ENCODE measurements at places on chromosomes 4 and X.
A peak's percentile ranks its signal among the peaks of the same experiment; 100 is the strongest.

- no peak for DNase-seq
Measured at GRCh38 chr4:141913928-141914327, 277.5 kb downstream of the IL15 start.

GRCh38 chr4:52704661-52705060 is 45.6 kb upstream of the USP46 start:
- DNase-seq, result no peak

DNA sequence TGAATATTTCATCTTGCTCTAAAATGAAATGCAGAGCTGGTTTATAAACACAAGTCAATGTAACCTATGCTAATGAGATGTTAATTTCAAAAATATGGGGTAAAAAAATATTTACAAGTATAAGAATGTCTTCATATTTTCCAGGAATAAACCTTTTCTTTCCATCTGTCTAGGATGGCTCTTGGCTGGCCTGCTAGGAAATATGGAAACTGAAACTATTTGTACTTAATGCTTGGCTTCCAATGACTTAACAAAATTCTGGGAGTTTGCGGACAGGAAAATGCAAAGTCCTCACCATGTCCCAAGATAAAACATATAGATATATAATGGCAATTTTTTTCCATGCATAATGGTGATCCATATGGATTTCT is 168.1 kb downstream of the SCFD2 start:
- DNase-seq, result peak; percentile 61

- DNase-seq, result no peak
Measured at GRCh38 chrX:8306291-8306925, 135.3 kb upstream of the VCX2 start.

DNA sequence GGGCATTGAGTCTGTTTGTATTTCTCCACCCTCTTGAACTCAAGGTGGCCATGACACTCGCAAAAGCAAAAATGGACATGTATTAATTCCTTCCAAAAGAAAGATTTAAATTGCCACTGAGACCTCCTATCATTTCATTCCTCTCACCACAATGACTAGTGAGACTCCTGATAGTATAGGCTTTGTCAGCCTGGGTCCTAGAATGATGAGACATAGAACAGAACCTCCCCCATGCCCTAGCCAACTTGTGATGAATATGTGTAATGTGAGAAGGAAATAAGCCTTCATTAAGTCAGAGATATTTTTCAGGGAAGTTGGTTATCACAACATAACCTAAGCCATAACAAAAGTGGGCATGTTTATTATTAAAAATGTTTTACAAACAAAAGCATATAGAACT is 62.5 kb downstream of the ASB9 start:
- DNase-seq, result no peak

DNA sequence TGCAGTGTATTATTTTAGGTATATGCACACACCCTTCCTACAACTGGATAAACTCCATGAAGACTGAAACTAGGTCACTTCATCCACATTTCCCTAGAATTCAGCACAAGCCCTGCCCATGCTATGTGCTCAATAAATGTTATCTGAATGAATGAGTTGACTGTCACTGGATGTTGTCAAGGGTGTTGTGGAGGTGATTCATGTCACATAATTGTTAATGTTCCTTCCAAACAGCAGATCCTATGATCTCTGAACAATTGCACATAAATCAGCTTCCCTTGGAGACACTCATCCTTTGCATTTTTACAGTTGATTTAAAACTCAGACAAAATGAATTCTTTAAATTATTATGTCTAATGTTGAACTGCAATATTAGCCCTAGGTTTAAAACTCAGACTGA is 154.7 kb downstream of the TSPAN5 start:
- no peak for DNase-seq
